IMR-90 (cell line): ENCODE measurements at places on chromosomes 7 and 10. TPM values are rescaled to one million over a fixed set of nuclear protein-coding genes. Genes with fewer than 3 reads are reported as not detected.

DNA sequence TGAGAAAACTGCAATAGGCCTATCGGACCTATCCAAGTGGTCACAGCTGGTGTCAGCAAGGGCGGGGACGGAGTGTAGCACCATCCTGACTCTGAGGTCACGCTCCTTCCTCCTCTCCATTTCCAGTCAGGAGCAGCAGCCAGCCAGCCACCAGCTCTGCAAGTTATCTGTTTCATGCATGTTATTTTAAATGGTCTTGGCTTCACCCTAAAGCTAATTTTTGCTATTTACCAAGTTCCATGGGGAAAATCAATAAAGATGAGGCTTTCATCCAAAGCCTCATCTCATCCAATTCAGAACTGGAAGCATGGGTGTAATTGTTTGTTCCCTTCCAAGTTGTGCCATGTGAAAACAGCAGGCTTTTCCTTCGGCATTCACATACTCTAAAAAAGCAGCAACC lies 49.3 kb downstream of the ICA1 start:
- DNase-seq = no peak
- no peaks in the 10 kb centered on the region for H3K36me3 ChIP-seq
- no peak overlapping the region for H3K27ac ChIP-seq

DNA sequence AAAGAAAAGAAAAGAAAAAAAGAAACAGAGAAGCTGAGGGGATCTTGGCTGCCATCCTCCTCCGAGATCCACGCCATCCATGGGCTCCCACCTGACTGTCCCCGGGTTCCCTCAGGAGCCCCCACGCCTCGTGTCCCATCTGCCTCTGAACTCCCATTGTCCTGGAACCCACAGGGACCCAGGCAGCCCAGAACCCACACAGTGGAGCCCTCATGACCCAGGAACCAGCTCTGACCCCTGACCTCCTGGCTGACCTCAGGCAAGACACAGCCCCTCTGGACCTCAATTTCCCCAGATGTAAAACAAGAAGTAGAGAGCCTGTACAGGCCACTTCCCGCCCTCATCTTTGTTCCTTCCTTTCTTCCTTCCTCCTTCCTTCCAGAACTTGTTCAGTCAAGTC lies 40.4 kb downstream of the RASGEF1A start:
- H3K27me3 ChIP-seq = peaks cover 63% of the 10 kb centered on the region
- no peaks in the 10 kb centered on the region for H3K36me3 ChIP-seq

GRCh38 chr7:26419198-26419597 lies 127.5 kb downstream of the SNX10 start:
- H3K27ac ChIP-seq = no peak overlapping the region
- H3K36me3 ChIP-seq = no peaks in the 10 kb centered on the region
- H3K27me3 ChIP-seq = no peaks in the 10 kb centered on the region
- no peaks in the 10 kb centered on the region for H3K4me1 ChIP-seq

GRCh38 chr10:66187053-66187733 lies 738.6 kb upstream of the LRRTM3 start:
- no peak overlapping the region for H3K4me3 ChIP-seq
- no peak for DNase-seq
- no peaks in the 10 kb centered on the region for H3K4me1 ChIP-seq
- no peaks in the 10 kb centered on the region for H3K36me3 ChIP-seq

DNA sequence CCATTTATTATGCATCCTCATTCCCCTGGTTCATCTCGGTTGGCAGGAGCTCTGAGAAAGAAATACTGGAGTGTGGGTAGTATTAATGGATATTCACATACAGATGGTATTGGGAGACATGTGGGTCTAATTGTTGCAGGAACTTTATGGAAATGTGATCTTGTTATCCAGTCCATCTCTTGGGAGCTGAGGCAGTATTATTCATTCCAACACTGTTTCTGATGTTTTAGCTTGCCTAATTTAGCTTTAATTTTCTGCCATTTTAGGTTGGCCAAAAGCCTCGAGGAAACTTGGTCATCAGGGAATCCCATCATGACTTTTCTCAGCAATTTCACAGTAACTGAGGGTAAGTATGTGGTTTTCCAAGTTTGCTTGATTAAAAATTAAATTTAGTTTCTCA lies 125.7 kb downstream of the ABCA13 start:
- no peak for DNase-seq
- no peaks in the 10 kb centered on the region for H3K27me3 ChIP-seq
- H3K4me1 ChIP-seq = peaks cover 4% of the 10 kb centered on the region
- no peak overlapping the region for H3K4me3 ChIP-seq

DNA sequence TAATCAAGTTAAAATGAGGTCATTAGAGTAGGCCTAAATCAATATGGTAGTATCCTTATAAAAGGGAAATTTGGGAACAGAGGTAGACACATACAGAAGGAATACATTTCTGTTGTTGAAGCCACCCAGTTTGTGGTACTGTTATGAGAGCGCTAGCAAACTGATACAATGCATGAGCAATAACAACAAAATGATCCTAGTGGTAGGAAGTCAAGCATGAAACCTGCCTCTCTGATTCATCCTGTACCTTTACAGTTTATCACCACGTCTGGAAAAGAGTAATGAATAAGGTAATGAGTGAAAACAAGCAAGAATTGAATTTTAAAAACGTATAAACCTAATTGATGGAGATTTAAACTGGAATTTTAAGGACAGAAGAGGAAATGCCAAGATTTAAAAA lies 217.2 kb downstream of the PCLO start:
- H3K4me1 ChIP-seq = no peaks in the 10 kb centered on the region
- no peaks in the 10 kb centered on the region for H3K27me3 ChIP-seq

- H3K27me3 ChIP-seq = no peaks in the 10 kb centered on the region; the same call in 1 of the 2 replicates
- no peak overlapping the region for H3K4me3 ChIP-seq
- H3K27ac ChIP-seq = no peak overlapping the region
- H3K4me1 ChIP-seq = peaks cover 6% of the 10 kb centered on the region
Observed at GRCh38 chr10:8017277-8017676, 37.2 kb upstream of the GATA3 start.

- H3K36me3 ChIP-seq = no peaks in the 10 kb centered on the region
- H3K27me3 ChIP-seq = no peaks in the 10 kb centered on the region
- H3K27ac ChIP-seq = no peak overlapping the region
Observed at GRCh38 chr7:73815436-73815835, 15.4 kb upstream of the CLDN4 start.

DNA sequence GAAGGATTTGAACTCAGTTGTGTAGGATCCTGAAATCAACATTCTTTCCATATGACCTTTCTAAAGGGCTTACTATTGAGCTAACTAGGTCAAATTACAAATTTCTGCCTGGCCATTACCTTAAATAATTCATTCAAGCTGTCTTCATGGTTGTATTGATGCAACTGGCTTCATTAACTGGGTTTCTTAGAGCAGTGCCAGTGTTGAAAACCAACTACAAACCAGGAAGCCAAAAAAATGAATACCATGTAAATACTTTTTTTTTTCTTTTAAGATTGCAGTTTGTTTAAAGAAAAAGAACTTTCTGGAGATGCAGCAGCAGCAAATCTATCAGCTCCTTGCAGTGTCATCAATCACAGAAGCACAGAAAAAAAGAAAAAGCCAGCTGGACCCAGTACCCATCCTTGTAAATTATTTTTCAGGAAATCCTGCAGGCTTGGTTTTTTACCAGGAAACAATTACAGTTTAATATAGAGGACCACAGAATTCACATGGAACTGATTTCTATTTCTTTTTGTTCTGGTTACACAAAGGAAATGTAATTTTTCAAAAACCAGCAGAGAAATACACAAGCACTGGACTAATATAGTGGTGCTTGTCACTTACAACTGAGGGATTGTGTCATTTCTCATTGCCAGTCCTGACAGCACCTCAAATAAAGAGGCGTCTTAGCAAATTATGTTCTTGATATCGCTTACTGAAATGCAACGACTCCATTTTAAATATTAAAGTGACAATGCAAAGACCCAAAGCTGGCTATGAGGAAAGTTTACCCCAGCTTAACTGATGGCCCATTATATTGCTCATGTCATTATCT lies 131.9 kb downstream of the TMEM26 start:
- no peaks in the 10 kb centered on the region for H3K4me1 ChIP-seq
- H3K27me3 ChIP-seq = no peaks in the 10 kb centered on the region
- no peak overlapping the region for H3K27ac ChIP-seq
- H3K4me3 ChIP-seq = no peak overlapping the region
- no peaks in the 10 kb centered on the region for H3K36me3 ChIP-seq

- no peaks in the 10 kb centered on the region; the same call in 1 of the 2 replicates for H3K27me3 ChIP-seq
- H3K4me3 ChIP-seq = no peak overlapping the region
- no peaks in the 10 kb centered on the region for H3K4me1 ChIP-seq
Observed at GRCh38 chr7:122006687-122007086, 133.7 kb downstream of the PTPRZ1 start.

GRCh38 chr7:88760136-88760515 lies 626 bp downstream of the ZNF804B start:
- no peaks in the 10 kb centered on the region; the same call in 1 of the 2 replicates for H3K27me3 ChIP-seq
- H3K4me3 ChIP-seq = no peak overlapping the region
- no peak overlapping the region for H3K27ac ChIP-seq
- H3K36me3 ChIP-seq = no peaks in the 10 kb centered on the region
- H3K4me1 ChIP-seq = no peaks in the 10 kb centered on the region
- no peak for DNase-seq

DNA sequence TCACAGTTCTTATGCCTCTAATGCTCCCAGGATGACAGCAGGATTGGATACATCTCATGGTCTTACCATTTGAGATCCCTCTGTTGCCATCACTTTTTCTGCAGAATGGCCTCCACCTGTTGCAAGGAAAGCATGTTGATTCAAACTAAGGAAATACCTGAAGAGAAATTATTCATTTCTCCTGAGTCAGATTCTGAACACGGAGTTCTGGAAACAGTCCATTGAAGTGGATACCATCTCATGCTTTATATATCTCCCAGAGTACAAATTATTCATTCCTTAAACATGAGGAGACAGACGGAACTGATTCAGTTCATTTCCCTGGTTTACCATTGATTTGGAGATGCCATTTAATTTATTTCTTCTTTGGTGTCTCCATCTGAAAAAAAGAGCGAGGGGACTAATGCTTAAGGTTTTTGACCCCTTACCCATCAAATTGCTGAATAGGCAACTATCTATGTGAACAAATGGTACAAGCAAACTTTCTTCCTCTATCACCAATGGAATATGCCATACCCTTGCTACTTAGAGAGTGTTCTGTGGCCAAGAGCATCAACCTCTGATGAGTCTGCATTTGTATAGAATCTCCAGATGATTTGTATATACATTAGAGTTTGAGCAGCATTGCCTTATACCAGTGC lies 305.0 kb upstream of the LRGUK start:
- no peaks in the 10 kb centered on the region for H3K27me3 ChIP-seq
- H3K27ac ChIP-seq = no peak overlapping the region
- no peaks in the 10 kb centered on the region for H3K36me3 ChIP-seq
- H3K4me1 ChIP-seq = no peaks in the 10 kb centered on the region
- DNase-seq = no peak

- DNase-seq = peak; percentile 51
- H3K27ac ChIP-seq = no peak overlapping the region
- peaks cover 13% of the 10 kb centered on the region for H3K4me1 ChIP-seq
- H3K36me3 ChIP-seq = no peaks in the 10 kb centered on the region
- no peaks in the 10 kb centered on the region for H3K27me3 ChIP-seq
Observed at GRCh38 chr10:11532306-11532705, 79.1 kb downstream of the USP6NL start.

- no peak overlapping the region for H3K4me3 ChIP-seq
- H3K36me3 ChIP-seq = no peaks in the 10 kb centered on the region
- no peaks in the 10 kb centered on the region for H3K4me1 ChIP-seq
Observed at GRCh38 chr10:36703179-36703578, 422.2 kb upstream of the ANKRD30A start.

GRCh38 chr10:99740933-99741559 lies 9.0 kb downstream of the CUTC start:
- no peaks in the 10 kb centered on the region for H3K27me3 ChIP-seq
- no peak for DNase-seq
- peaks cover 29% of the 10 kb centered on the region for H3K36me3 ChIP-seq
- H3K4me1 ChIP-seq = peaks cover 8% of the 10 kb centered on the region

- no peak overlapping the region for H3K4me3 ChIP-seq
- no peaks in the 10 kb centered on the region for H3K4me1 ChIP-seq
- no peaks in the 10 kb centered on the region for H3K27me3 ChIP-seq
- no peaks in the 10 kb centered on the region for H3K36me3 ChIP-seq
- H3K27ac ChIP-seq = no peak overlapping the region
- no peak for DNase-seq
Observed at GRCh38 chr10:12055732-12056131, 13.0 kb upstream of the DHTKD1 start.

GRCh38 chr10:37549054-37549453 lies 308.4 kb downstream of the ZNF248 start:
- H3K4me1 ChIP-seq = no peaks in the 10 kb centered on the region
- H3K27ac ChIP-seq = no peak overlapping the region
- H3K4me3 ChIP-seq = no peak overlapping the region
- no peaks in the 10 kb centered on the region for H3K27me3 ChIP-seq

GRCh38 chr7:16465469-16466361 lies at the start of gene SOSTDC1:
Gene SOSTDC1 (minus strand): TSS chr7:16465738. CDS start chr7:16465668, 70 bp downstream.
- DNase-seq = no peak
- H3K36me3 ChIP-seq = no peaks in the 10 kb centered on the region
- peaks cover 6% of the 10 kb centered on the region for H3K27me3 ChIP-seq
- H3K4me1 ChIP-seq = no peaks in the 10 kb centered on the region
- no peak within 1 kb of the TSS for H3K27ac ChIP-seq

GRCh38 chr10:74433993-74434392 lies 283.0 kb downstream of the ADK start:
- peaks cover 2% of the 10 kb centered on the region; the same call in 1 of the 2 replicates for H3K4me1 ChIP-seq
- H3K4me3 ChIP-seq = no peak overlapping the region
- no peak for DNase-seq
- H3K36me3 ChIP-seq = no peaks in the 10 kb centered on the region
- no peak overlapping the region for H3K27ac ChIP-seq

- H3K4me3 ChIP-seq = no peak overlapping the region
- peaks cover 3% of the 10 kb centered on the region; the same call in 1 of the 2 replicates for H3K4me1 ChIP-seq
- H3K27ac ChIP-seq = no peak overlapping the region
- DNase-seq = no peak
- H3K27me3 ChIP-seq = 0 out of 2 replicates have a peak, but pooled peaks cover 2% of the 10 kb centered on the region
- no peaks in the 10 kb centered on the region for H3K36me3 ChIP-seq
Observed at GRCh38 chr10:78306358-78306757, 272.7 kb downstream of the RPS24 start.

DNA sequence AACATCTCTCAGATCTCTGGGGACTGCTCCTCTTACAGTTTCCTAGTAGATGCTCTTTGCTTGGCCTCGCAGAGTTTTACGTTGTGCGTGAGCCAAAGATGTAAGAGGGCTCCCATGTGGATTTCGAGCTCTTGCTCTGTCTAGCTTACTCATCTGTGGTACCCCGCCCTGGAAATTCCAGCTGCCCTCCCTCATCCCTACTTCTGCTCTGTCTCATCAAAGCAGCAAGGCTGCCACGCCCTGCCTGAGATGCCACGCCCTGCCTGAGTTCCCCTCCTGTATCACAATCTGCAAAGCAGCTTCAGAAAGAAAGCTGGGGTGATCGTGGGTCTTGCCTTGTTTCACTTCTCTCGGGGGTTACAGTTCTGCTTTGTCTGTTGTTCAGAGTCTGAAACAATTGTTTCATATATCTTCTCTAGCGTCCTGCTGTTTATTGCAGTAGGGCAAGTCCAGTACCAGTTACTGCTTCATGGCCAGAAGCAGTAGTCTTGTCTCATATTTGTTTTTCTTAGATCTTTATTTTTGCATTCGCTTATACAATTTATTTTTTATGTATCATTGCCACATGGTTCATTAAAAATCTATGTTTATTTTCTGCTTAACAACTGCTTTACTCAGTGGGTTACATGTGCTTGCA lies 36.1 kb upstream of the CCNY start:
- DNase-seq = peak; percentile 43
- H3K4me3 ChIP-seq = no peak overlapping the region
- H3K36me3 ChIP-seq = no peaks in the 10 kb centered on the region

Gene ZNF488
- under 0.01 TPM in 2 replicates for total RNA-seq

Gene CRHR2
- total RNA-seq = not detected in 2 replicates

Gene STOX1
- total RNA-seq = under 0.01 and 0.18 TPM in 2 replicates

Gene PARG
- total RNA-seq = 24.4 and 32.2 TPM in 2 replicates

Gene TAS2R41
- not detected in 2 replicates for total RNA-seq

Gene SHOC2
- 47.5 TPM in 2 replicates for total RNA-seq

Gene NRCAM
- 0.83 and 1.1 TPM in 2 replicates for total RNA-seq

Gene CALHM3
- total RNA-seq = not detected in 2 replicates
